ENCODE measurements at places on chromosomes 13 and 19. TPM values are rescaled to one million over a fixed set of nuclear protein-coding genes. Genes with fewer than 3 reads are reported as not detected.

DNA sequence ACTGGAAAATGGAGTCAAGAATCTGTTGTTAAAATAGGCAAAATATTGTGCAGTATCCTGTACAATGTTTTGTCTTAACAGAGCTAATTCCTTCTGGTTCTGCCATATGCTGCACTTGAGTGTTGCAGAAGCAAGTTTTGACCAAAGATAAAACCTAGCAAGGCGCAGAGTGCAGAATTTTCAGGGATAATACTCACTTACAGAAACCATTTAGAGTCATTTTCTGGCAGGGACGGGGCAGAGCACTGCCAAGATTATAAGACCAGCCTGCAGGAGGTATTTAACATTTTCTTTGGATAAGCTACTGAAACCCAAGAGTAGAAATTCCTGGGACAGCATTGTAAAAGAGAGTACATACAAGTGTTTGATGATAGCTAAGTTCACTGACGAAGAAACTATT is 159.5 kb upstream of the EDNRB start:
- no peak for DNase-seq

DNA sequence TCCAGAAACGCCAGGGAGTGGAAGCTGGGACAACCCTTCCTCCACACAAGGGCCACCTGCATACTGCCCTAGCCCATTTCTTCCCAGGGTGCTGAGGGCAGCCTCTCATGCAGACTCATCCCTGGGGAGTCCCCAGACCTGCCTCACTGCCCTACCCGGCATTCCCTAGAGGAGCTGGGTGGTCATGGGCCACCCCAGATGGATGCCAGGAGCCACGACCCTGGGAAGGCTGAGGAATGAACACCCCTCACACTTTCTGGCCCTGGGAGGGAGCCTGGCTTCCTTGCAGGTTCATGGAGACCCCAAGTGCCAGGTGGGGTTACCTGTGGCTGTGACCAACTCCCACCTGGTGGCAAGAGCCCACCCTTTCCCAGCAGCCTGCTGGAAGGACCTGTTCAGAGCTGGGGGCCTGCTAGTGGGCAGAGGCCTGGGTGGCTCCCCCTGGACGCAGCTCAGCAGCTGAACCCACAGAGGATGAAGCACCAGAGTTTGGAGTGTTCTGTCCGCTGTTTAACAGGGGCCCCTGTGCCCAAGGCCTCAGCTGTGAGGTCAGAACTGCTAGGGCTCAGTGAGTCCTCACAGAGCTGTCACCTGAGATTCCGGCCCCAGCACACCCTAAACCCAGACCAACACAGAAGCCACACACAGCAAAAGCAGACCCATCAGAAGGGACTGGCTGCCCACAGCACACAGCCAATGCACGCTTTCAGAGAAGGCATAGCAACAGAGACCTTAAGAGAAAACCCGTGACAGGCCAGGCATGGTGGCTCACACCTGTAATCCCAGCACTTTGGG is 6.6 kb downstream of the ACP4 start:
- DNase-seq, result no peak

DNA sequence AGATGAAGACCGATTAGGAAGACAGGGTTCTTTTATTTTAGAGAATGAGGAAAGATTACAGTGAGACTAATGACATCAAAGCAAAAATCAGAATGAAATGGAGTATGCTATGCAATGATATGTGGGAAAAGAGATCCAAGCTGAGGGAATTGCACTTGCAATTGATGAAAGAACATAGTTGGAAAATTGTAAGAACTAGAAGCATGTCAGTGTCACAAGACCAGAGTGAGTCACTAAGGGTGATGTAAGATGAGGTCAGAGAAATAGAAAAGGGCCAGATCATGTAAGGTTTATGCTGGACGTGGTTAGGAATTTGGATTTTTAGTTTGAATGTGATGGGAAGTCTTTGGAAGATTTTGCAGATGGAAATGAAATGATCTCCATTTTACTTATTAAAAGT is 1937.3 kb downstream of the OLFM4 start:
- no peak for DNase-seq

DNA sequence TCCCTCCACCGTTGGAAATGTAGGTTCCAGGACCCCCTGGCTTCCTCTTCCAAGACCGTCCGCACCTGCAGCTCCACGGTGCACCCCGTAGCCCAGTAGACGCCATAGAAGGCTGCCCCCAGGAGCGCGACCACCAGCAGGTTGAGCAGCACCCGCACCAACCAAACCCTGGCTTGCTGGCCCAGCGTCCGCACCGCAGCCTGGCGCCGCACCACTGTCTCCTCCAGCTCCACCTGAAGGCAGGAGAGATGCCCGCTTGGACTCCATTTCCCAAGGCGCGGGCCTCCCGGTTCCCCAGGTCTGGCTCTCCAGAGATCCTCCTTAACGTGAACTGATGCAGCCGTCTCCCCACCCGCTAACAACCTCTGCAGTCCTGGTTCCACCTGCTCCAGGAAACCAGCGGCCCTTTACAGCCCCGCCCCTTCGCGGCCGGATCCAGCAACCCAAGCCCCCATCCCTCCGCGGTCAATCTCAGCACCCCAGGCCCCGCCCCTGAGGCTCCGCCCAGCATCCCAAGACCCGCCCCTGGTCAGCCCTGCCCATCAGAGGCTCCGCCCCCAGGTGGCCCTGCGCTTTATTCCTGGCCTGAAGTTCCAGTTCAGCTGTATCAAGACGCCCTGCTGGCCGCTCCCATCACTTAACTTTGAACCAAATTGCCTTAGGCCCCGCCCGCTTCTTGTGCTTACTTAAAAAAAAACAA is 5.0 kb upstream of the LENG1 start:
- DNase-seq, result no peak

GRCh38 chr13:88622362-88622973 is 951.3 kb downstream of the SLITRK5 start:
- DNase-seq, result no peak

DNA sequence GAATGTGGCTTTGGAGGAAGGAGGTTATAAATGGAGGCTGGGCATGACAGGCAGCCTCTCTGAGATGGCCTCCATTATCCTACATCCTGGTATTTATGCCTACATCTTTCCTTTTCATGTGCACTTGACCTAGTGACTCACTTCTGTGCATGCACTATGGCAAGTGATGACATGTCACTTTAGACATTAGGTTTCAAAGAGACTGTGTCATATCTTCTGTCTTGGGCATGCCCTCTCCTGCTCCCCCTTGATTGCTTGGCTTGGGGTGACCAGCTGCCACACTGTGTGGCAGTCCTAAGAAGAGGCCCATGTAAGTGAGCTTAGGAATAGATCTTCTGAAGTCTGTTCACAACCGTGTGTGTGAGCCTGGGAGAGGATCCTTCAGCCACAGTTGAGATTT is 472.8 kb downstream of the FGF9 start:
- no peak for DNase-seq

- peak; percentile 86 for DNase-seq
These were observed 1.1 kb upstream of the MYBPC2 start for GRCh38 chr19:50431343-50432220.

The BRSK1 gene
- 9.7 TPM for polyA plus RNA-seq

The CDADC1 gene
- polyA plus RNA-seq, result 9.2 TPM

- DNase-seq, result no peak
These were observed 22.5 kb upstream of the SLC35E1 start for GRCh38 chr19:16594681-16595091.

The SSC5D gene
- polyA plus RNA-seq, result 4.0 TPM

The CC2D1A gene
- polyA plus RNA-seq, result 42.2 TPM

- DNase-seq, result peak; percentile 93
These were observed 2.6 kb upstream of the LGALS4 start for GRCh38 chr19:38815059-38816001.

- no peak for DNase-seq
These were observed 2657.6 kb upstream of the PCDH20 start for GRCh38 chr13:64073203-64073602.

The COMMD6 gene
- 240 TPM for polyA plus RNA-seq

The ZNF284 gene
- polyA plus RNA-seq, result 5.0 TPM

The SIGLEC5 gene
- 0.18 TPM for polyA plus RNA-seq

DNA sequence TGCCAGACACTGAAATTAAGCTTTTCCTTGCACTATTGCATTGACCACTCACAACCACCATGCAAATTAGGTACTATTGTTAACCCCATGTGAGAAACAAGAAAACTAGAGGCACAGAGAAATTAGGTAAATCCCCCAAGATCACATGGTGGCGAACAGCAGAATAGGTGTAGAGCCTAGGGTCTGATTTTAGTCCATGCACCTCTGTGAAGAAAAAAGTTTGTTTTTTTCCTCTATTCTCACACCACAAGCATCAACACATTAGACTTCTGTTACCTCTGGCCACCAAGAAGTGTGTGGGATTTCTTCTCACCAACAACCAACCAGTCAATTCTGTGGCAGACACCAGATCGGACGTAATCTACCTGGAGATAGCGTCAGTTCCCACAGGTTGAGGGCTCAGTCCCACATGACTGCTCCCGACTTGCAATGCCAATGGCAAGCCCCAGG is 391.9 kb downstream of the COG6 start:
- DNase-seq, result no peak

GRCh38 chr19:46815833-46816627 is 27.6 kb upstream of the SLC1A5 start:
- DNase-seq, result no peak

- DNase-seq, result peak; percentile 81
These were observed 1.1 kb downstream of the LSM14A start for GRCh38 chr19:34173193-34173956.

- no peak for DNase-seq
These were observed 5.9 kb downstream of the EFNB2 start for GRCh38 chr13:106529415-106530170.

DNA sequence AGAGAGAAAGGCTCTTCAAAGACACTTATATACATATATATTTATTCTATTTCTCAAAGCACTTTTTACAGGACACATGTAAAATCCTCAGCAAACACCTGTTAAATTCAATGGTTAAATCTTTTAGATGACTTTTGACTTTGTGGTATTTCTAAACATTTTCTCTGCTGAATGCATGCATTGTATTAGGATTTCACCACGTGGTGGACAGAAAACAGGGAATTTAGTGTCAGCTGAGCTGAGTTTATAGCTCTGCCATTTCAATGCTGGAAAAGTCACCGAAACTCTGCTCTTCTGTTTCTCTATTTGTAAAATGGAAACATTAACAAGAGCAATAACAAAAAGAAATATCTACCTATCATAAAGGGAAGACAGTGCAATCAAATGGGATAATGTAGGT is 375.6 kb downstream of the ENOX1 start:
- DNase-seq, result no peak

GRCh38 chr19:40640744-40641143 is 39.6 kb downstream of the LTBP4 start:
- DNase-seq, result no peak

- DNase-seq, result peak; percentile 23
These were observed 8.8 kb downstream of the GIPR start for GRCh38 chr19:45676851-45677263.

DNA sequence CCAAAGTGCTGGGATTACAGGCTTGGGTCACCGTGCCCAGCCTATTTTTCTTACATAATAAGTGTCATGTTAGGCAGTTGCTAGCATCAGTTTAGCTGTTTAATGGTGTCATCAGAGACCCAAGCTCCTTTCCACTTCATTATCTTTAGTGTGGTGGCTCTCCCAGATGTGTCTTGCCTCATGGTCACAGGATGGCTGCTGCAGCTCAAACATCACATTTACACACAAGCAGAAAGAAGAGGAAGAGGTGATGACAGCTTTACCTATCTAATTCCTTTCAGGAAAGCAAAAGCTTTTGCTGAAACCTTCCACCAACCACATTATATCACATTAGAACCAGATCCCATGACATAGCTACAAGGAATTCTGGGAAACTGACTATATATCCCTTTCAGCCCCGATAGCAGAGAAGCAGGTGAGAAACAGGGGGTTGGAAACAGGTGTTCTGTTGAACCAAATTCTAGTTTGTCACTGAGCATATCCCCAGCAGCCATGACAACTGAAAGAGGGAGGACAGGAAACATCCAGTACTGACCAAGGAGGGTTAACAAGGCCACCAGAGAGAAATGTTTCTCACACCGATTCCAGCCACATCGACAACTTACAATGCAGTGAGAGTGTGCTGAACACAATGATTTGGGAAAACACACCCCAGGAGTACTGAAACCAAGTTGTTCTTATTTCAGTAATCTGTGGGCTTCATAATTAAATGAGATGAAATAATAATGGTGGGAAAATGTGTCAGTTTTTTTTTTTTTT is 617.0 kb downstream of the UQCRFS1 start:
- DNase-seq, result no peak

DNA sequence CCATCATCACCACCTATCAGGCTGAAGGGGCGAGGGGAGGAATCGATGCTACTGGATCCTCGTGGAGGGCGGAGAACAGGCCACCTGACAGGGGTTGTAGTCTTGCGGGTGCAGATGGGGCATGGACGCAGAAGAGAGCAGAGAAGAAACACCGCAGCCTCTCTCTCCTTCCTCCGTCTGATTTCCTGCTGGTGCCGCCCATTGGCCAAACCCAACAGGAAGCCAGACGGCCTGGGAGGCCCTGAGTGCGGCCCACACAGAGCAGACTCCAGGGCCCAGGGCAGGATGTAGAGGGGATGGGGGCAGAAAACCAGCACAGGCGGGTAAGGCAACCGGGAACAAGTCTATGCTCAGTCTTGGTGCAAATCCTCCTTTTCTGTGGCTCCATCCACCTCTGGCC is 15.4 kb downstream of the CEBPA start:
- DNase-seq, result no peak

DNA sequence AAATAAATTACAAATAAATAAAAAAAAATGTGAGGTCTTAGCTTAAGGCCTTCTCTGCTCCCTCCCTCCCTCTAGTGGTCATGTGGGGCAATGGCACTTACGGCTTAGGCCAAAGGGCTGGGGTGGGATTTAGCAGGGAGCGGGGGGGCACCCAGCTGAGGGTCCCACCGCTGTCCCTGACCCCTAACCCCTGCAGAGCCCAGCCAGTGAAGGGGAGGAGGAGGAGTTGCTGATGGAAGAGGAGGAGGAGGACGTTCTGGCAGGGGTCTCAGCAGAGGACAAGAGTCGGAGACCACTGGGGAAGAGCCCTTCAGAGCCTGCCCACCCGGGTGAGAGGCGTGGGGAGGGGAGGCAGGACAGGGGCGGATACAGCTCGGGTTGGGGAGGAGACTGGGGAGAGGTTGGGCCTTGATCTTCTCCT is 9.3 kb downstream of the MPND start:
- DNase-seq, result no peak
